ENCODE measurements at places on chromosomes 4 and X.
A peak's percentile ranks its signal among the peaks of the same experiment; 100 is the strongest.

DNA sequence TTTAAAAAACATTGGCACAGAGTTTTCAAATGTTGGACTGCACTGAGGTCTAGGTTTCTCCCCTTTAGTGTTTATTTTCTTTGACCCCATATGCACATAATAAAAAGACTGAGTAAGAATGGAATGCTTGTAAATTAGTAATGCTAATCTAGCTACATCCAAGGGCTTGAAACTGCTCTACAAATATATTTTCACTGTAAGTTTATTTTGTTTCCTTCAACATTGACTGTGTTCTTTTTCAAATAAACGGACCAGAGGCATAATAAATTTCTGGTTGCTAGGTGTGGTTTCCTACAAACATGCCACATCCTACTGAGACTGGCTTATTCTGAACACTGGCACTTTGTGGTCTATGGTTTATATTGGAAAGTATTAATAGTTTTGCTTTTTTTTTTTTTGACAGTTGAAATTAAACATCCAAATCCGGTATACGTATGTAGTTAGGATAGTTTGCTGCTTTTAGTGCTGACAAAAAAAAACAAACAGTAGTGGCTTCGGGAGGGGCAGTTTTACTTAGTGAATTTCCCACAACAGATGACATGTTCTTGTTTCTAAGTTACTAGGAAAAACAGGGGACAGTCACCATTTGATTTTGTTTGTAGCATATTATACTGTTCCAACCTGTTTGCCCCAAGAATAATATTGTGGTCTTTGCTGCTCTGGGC, 13.2 kb downstream of the CA5B start:
- DNase-seq = no peak

- DNase-seq = no peak
Measured at GRCh38 chrX:9635803-9636202, 129.8 kb downstream of the GPR143 start.

- no peak for DNase-seq
Measured at GRCh38 chrX:57771689-57772088, 91.6 kb upstream of the NLRP2B start.

DNA sequence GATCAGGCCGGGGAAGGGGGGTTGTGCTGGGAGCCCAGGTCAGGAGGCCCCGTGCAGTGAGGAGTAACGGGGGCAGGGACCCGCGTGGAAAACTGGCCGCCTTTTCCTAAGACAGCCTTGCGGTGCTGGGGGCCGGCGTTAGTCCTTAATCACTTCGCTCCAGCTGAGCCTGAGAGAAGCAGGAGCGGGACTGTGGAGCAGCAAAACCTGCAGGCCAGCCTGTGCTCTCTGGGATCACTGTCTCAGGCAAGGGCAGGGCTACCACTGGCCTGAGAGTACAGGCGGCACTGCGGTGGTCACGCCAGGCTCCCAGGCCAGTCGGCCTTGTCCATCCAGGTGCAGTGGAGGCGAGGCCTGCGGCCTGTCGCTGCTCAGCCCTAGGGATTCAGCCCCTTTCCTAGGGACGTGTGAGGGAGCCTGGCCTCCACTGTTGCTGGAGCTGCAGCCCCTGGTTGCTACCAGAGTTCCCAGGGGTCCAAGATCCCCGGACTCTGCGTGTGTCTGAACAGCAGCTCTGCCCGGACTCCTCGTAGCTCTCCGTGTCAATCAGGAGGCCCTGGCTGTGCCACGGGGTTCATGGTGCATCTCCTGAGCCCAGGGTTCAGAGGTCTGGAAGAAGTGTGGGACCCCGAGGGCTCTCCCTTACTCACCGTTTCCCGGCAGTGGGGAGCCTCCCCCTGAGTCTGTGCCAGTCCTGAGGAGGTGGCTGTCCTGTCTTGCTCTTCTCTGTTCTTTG, 2141.7 kb upstream of the TENM3 start:
- DNase-seq = no peak

- DNase-seq = no peak
Measured at GRCh38 chr4:76527666-76528065, 92.6 kb downstream of the SHROOM3 start.

DNA sequence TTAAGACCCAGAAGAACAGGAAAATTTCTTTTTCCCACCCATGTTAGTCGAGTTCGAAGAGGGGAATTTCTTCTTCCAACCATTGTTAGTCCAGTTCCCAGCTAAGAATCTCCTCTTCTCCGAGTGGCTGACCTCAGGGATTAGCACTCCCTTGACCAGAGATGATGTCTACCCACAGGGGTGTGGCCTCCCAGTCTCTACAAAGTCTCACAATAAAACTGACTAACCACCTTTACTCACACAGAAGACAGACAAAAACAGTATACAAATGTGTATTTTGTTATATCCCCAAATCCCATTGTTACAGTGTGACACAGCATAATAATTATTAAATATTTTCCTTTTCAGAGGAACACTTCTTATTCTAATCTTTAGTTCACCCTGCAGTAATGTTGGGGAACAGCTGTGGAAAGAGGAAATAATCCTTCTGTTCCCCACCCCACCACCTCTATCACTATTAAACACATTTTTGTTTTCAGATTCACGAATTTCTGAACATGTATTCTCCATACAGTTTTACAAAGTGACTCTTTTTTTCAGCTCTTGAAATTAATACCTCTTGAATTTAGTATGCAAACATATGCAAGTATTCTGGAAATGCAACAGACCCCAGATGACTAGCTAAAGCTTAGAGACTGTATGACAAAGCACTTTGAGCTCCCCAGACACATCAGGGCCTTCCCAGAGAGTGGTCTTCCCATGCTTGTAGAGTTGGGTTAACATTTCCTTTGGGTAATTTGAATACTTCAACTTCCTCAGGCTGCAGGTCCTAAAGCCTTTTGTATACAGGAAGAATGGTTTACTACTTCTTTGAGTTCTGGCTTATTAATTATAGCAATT, 62.5 kb upstream of the NFKB1 start:
- DNase-seq = no peak

- no peak for DNase-seq
Measured at GRCh38 chr4:47383829-47384427, 79.6 kb downstream of the COMMD8 start.

DNA sequence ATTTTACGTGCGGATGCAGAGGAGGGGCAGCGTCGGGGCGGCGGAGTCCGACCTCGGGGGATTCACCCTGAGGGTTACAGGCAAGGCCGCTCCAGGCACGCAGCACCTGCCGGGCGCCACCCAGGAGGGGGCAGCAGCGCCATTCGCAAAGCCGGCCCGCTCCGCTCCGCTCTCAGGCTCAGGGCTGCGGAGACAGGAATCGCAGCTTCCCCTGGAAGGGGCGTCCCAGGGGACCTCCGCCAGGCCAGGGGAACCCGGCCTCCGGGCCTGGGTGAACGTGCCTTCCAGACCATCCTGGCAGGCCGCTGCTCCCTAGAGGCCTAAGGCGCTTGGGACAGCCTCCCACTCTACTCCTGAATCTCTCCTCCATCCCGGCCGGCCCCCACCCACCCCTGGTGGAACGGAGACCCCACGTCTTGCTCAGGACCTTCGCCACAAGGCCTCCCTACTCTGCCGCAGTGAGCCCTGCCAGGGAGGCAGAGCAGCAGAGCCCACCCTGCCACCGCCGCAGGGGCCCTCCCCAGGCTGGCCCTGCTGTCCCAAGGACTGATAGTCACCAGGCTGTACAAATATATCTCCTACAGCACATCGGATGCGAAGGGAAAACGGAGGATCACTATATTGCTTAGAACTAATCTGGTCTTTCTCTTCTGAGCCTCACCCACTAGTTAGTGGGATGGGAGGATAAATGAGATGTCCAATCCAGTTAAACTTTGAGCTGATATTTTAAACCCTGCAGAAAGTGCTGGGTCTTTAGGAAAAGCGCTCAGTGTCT, 115.0 kb downstream of the SMIM20 start:
- DNase-seq = no peak

DNA sequence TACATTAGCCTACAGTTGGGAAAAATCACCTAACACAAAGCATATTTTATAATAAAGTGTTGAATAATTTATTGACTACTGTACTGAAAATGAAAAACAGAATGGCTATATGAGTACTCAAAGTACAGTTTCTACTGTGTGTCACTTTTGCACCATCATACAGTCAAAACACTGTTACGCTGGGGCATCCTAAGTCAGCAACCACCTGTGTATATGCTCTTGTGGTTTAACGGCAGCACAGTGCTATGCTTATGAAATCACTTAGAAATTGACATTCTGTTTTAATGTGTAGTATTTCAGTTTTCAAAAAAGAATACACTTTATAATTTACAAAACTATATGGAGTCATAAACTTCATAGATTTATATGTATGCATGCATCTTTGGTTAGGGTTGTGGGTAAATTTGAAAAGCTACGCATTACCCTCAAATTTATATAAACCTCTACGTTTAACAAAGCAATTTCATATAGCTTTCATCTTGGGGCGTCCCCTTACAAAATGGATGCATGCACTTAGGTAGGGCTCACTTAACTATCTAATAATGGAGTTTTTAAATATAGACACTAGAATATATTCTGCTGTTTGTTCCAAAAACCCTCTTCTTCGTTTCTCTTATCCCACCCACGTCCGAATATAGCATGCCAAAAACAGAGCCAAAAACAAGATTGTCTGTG, 690 bp upstream of the NEIL3 start:
- DNase-seq = no peak

- DNase-seq = peak; percentile 52
Measured at GRCh38 chr4:85826060-85826678, 351.2 kb downstream of the ARHGAP24 start.

GRCh38 chr4:113760094-113760794, 1.3 kb downstream of the CAMK2D start:
- no peak for DNase-seq

DNA sequence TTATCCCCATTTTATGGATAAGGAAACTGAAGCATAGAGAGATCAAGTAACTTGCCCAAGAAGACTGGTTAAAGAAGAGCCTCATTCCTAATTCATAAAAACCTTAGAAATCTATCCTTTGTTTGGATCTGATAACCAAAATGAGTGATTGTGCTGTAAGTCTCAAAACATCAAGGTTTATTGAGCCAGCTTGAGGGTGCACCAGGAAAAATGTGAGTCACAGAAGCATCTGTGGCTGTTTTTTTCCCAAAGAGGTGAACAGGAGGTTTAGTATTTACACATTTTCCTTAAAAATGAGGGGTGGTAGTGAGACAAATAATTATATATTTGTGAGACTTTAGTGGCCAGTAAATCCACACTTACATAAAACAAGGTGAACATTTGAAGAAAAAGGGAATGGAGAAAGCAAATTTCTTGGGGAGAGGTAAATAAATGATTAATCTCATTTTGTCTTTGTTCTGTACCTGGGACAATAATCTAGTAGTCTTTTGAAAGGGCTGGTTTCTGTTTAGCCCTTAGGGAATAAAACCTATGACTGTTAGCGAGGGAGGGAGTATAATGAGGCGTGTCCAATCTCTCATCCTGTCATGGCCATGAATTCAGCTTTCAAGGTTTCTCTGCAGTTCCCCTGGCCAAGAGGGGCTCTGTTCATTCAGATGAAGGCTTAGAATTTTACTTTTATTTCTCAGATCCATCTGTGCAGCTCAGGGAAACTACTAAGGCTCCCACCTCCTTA, 12.2 kb upstream of the FMR1 start:
- no peak for DNase-seq

Data from T47D (cell line).